Ovary (tissue), 10 donors: ENCODE measurements at places on chromosomes 1 and 21. TPM values are rescaled to one million over a fixed set of nuclear protein-coding genes. Genes with fewer than 3 reads are reported as not detected.

- no peak for DNase-seq
Observed at GRCh38 chr1:103948526-103948925, 198.8 kb downstream of the AMY1C start.

OR6K2 gene
- total RNA-seq: not detected

CD5L gene
- not detected for total RNA-seq

- DNase-seq: no peak
Observed at GRCh38 chr1:6600410-6601048, 2.1 kb downstream of the KLHL21 start.

GRCh38 chr1:91884459-91885212 lies 1.3 kb downstream of the TGFBR3 start:
- no peak for DNase-seq

- no peak for DNase-seq
Observed at GRCh38 chr1:209527993-209528717, 55.4 kb upstream of the CAMK1G start.

PTTG1IP gene
- 164 TPM for total RNA-seq

- DNase-seq: no peak
Observed at GRCh38 chr1:101278238-101278637, 41.4 kb downstream of the S1PR1 start.

LRRC47 gene
- 45.2 TPM for total RNA-seq

DNA sequence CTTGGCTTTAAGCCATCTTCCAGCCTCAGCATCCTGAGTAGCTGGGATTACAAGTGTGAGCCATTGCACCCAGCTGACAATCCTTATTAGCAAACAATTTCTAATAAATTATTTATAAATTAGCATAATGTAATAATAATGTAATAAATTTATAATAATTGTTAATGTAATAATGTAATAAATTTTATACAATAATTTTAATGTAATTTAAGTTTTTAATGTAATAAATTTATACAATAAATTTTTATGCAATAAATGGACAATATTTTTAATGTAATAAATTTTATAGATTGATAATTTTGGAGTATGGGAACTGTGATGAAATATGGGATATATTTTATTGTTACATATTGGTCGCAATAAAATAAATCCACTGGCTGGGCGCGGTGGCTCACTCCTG lies 1457.5 kb downstream of the KCNT2 start:
- DNase-seq: no peak

CEP350 gene
- 55.2 TPM for total RNA-seq

GJB5 gene
- not detected for total RNA-seq
